EH (cell line): ENCODE measurements at places on chromosomes 6 and 20.
A peak's percentile ranks its signal among the peaks of the same experiment; 100 is the strongest.

DNA sequence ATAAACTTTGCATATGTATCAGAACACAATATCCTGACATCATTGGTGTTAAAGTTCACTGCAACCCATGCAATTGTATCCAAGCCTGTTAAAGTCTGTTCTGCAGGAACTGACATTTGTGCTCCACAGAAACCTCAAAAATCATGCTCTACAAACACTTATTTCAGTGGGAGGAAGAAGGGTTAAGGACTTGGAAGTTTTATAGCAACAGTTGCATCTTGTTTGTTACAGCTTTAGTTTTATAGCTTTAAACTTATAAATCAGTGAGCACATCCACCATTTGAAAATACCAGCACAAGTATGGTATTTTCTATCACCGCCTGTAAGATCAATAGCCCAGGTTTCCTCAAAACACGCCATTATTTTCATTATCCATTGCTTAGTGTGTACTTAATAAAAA lies 884 bp downstream of the ECT2L start:
- DNase-seq = no peak

DNA sequence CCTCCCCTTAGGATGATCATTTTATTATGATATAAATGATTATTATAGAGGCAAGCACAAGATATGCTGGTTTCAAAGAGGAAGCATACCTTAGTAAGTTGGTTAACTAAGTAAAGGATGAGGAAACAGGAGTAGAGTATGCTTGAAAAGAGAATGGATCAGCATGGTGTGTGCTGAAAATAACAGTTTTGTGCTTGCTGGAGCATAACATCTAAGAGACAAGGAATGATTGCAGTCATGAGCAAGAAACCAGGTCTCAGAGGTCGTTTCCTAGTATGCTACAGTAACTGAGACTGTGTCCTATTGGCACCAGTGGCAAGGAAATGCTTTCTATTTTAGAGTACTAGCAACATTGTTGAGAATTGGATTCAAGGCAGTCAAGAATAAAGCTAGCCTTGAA lies 34.1 kb downstream of the CDC40 start:
- DNase-seq = no peak

- peak; percentile 55 for DNase-seq
Measured at GRCh38 chr6:14046476-14047068, 71.0 kb upstream of the CD83 start.

DNA sequence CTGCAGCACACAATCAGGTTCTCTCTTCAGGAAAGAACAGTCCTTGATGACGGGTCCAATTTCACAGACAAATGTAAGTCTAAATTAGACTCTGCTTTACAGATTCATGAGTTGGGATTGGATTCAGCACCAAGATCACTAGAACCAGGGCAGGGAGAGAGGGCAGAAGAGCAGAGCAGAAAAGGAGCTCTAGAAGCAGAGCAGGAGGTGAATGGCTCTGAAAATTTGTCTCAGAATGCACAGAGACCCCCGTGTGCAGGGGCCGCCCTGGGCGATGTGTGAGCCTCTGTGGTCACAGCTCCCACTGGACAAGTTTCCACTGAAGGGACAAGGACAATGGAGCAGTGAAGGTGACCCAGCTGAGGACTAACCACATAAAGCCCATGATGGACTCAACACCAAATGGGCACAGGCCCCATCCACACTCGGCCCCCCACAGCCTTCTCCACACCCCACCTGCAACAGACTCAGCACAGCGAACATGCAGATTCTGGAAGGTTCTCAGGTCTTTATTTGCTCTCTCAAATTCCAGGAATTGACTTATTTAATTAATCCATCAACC lies 3.5 kb downstream of the HLA-B start:
- DNase-seq = no peak

DNA sequence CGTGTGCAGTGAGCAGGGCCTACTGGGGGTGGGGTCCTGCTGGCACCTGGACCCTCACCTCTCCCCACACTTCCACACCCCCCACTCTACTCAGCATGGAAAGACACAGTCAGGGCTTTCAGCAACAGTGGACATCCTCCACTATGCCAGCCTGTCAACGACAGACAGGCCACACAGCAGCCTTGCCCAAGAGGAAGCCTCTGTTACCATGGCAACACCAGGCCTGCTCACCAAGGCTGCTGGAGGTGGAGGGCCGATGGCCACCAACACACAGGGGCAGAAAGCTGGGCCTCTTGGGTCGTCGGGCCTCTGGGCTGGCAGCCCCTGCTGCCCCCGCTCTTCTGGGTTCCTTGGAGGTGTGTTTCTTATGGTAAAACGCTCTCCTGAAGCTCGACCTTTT lies 13.6 kb downstream of the BNIP5 start:
- peak; percentile 38 for DNase-seq

GRCh38 chr20:53306192-53306805 lies 287.3 kb downstream of the ZNF217 start:
- no peak for DNase-seq

- peak; percentile 24 for DNase-seq
Measured at GRCh38 chr6:143971482-143972205, 36.4 kb downstream of the PLAGL1 start.

GRCh38 chr6:30768634-30769087 lies 24.3 kb upstream of the IER3 start:
- DNase-seq = no peak

DNA sequence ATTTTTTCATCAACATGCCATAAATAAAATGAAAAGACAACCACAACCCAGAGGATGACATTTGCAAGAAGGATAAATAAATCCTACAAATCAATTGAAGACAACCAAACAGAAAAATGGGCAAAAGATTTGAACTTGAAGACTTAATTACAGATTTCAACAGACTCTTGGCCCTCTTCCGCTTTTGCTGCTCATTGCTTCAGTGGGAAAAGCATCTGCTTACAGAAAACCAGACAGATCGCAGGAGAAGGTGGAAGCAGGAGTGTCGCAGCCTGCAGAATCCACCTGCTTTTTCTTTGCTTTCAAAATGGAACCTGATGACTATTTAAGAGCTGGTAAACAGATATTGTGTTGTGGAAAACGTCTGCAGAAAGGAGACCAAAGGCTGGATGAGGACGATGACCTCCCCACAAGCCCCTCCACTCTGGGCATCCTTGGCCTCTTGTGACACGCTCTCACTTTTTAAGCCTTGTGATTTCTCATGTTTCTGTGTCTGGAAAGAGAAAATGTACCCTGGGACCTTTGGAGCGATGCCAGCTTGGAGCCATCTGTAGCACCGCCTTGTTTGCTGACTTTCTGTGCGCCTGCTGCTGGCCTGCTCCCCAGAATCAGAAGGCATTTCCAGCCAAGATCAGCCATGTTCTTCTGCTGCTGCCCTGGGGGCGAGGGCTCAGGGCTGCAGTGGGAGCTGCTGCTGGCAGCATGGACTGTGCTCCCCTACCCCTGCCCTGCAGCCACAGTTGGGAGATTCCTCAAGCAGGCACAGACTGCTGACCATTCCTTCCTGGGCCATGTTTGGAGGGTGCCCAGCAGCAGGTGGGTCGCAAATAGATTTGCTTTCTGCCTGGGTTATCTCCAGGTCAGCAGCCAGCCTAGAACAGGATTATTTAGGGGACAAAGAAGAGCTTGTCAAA lies 3.6 kb upstream of the CSTL1 start:
- peak; percentile 11 for DNase-seq

- no peak for DNase-seq
Measured at GRCh38 chr6:102015431-102015830, 621.9 kb downstream of the GRIK2 start.

- peak; percentile 67 for DNase-seq
Measured at GRCh38 chr20:4318891-4319290, 303.5 kb upstream of the RNF24 start.

GRCh38 chr6:79797163-79797764 lies 150.1 kb downstream of the ELOVL4 start:
- no peak for DNase-seq

GRCh38 chr6:38644951-38645350 lies 5.2 kb upstream of the BTBD9 start:
- DNase-seq = no peak

- DNase-seq = no peak
Measured at GRCh38 chr6:117919775-117920729, 13.0 kb downstream of the SLC35F1 start.

- DNase-seq = no peak
Measured at GRCh38 chr6:10080561-10080960, 334.3 kb downstream of the TFAP2A start.

GRCh38 chr6:23415819-23416427 lies 710.1 kb upstream of the NRSN1 start:
- no peak for DNase-seq

DNA sequence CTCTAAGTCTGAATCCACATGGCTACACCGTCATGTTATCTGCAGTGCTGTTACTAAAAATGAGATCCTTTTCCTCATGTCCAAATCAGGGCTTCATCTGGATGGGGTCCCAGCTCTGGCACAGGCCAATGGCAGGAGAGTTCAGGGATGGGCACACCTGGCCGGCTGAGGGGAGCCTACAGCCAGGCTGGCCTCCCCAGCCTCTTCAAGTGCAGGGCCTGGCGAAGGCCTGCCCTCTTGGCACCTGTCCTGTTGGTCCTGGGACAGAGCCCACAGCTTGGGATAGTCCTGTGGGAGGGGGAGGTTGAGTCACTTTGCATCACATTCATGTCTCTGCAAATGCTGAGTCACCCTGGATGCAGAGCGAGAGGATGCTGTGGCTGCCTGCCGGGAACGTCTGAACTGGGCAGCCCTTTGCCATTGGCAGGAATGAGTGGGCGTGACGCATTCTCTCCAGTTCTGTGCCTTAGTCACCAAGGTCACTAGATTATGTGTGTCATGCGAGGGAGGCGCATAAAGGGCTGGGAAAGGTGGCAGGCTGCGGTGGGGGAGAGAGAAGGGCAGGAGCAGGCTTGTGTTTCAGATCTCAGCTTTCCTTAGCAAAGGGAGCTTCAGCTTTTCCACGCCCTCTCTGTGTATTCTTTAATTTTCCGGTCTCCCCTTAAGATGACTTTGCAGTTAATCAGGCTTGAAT lies 223.2 kb upstream of the ECI2 start:
- DNase-seq = peak; percentile 100

GRCh38 chr20:42686057-42686456 lies 503.6 kb downstream of the PTPRT start:
- DNase-seq = no peak

GRCh38 chr6:35072051-35072697 lies 69.0 kb downstream of the TCP11 start:
- no peak for DNase-seq

DNA sequence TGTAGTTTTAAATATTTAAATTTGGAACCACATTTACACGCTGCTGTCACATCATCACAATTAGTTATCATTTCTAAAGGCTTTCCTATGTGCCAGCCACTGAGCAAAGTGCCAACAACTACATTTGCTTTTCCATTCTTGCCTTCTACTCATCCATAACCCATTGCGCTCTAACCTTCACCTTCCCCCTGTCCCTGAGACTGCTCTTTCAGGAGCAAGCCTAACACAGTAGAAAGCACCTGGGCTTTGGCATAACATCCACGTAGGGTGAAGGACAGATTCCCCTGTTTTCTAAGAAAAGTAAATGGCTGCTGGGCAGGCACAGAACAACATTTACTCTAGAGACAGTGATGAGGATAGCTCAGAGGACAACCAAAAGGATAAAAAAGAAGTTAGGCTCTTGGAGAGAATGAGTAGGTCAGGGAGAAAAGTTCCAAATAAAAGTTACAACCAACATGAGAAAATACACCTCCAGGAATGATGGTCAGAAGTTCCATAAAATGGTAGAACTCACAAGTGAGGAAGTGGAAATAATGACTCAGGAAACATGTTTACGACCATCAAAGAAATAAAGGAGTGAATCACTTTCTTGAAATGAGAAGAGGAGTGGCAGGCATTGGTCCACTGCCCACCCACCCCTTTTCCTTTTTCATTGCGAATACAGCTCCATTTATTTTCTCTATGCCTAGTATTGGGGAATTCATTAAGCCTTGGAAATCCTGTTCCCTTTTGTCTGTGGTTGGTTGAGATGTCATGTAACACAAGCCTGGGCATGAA lies 77.2 kb downstream of the PFDN4 start:
- peak; percentile 19 for DNase-seq

- DNase-seq = peak; percentile 56
Measured at GRCh38 chr6:124962639-124963415, 590 bp downstream of the RNF217 start.

DNA sequence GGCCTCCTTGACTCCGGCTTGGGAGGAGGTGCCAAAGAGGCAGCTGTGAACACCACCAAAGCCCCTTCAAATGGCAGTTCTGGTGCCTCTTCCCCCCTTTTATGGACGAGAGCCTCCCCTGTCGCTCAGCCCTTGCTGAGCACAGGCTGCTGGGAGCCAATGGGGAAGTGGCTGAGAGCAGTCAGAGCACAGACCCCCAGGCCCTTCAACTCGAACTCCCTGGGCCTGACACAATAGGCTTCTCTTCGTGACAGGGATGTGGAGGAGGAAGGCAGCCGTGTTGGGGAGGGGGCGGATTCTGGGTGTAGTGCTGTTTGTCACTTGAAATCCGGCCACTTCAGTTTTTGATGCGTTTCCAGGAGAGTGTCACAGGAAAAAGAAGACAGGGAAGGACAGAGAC lies at the start of gene PDYN:
Gene PDYN, minus strand, starts transcription at position 73 of the 400 bp plus-strand sequence. CDS start 10,974 bp downstream, outside the sequence.
- no peak for DNase-seq

DNA sequence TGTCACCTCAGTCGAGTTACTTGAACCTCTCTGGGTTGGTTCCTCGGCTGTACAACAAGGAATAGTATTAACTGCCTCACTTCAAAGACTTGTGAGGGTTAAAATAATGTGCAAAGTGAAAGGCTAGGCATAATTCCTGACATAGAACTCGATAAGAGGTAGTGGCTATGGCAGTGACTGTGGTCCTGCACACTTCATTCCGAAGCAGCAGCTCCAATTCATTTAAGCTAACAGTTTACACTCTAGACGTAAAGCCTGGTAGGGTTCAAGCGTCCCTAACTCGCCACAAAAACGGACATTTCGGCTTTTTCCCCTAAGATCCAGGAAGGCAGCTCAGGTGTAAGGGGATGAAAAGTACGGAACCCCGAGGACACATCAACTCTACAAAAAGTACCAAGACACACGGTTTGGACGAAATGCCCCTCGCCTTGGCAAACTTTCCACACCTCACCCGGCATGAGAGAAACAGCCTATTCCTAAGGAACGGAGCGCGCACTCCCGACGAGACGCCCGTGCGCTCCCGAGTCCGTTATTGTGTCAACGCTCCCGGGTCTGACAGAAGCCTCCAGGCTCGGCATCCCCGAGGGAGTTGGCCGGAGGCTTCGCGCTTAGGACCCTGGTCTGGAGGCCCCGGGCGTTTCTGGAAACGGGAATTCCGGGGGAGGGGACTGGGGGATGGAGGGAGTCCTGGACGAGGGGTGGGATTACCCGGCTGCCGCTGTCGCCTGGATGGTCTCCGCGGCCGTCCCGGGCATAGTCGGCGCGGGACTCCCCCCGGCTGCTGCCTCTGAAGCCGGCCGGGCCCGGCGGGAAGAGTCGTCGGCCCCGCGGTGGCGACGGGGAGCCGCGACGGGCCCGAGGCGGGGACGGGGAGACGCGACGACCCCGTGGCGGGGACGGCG lies 937 bp downstream of the ZNF318 start:
- DNase-seq = peak; percentile 54

DNA sequence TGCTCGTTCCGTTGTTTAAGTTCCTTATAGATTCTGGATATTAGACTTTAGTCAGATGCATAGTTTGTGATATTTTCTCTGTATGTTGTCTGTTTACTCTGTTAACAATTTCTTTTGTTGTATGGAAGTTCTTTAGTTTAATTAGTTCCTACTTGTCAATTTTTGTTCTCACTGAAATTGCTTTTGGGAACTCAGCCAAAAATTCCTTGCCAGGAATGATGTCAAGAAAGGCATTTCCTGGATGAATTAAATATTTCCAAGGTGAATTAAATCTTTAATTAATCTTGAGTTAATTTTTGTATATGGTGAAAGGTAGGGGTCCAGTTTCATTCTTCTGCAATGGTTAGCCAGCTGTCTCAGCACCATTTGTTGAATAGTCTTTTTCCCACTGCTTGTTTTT lies 406.2 kb upstream of the NOX3 start:
- no peak for DNase-seq

GRCh38 chr6:14464055-14464454 lies 346.5 kb downstream of the CD83 start:
- no peak for DNase-seq
